Stimulated activated CD4-positive, alpha-beta T cell treated with anti-CD3 and anti-CD28 coated beads, Interleukin-15, amount 100 ng/mL, for 48 hours (primary cell): ENCODE measurements at places on chromosomes 12 and 14.
A peak's percentile ranks its signal among the peaks of the same experiment; 100 is the strongest.

DNA sequence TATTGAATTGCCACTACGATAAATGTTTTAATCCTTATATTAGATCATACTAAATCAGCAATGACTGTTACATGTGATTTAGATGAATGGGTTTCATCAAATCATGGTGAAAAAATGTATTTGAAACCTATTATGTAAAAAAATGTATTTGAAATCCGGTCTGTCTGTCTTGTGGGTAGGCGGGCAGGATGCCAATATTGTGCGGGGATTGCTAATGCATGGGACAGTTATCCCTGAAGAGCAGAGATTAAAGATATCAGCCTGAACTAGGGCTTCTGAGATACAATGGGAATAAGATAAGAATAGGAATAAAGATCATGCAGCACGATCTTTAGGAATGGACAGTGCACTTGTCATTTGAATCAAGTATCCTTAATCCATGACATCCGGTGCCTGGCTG lies 134.0 kb downstream of the PRKCH start:
- DNase-seq, result no peak

DNA sequence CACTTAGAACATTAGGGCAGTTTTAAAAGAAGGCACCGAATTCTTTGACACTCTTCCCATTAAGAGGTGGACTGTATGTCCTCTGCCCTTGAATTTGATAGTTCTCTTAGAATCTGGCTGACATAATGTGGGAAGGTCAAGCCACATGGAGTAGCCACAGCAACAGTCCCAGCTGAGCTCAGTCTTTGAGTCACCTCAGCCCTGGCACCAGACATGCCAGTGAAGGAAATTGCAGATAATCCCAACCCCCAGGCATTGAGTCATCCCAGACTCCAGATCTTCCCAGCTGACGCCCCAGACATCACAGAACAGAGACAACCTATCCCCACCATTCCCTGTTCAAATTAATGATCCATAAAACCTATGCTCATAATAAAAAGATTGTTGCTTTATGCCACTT lies 83.4 kb downstream of the GTF2A1 start:
- no peak for DNase-seq

DNA sequence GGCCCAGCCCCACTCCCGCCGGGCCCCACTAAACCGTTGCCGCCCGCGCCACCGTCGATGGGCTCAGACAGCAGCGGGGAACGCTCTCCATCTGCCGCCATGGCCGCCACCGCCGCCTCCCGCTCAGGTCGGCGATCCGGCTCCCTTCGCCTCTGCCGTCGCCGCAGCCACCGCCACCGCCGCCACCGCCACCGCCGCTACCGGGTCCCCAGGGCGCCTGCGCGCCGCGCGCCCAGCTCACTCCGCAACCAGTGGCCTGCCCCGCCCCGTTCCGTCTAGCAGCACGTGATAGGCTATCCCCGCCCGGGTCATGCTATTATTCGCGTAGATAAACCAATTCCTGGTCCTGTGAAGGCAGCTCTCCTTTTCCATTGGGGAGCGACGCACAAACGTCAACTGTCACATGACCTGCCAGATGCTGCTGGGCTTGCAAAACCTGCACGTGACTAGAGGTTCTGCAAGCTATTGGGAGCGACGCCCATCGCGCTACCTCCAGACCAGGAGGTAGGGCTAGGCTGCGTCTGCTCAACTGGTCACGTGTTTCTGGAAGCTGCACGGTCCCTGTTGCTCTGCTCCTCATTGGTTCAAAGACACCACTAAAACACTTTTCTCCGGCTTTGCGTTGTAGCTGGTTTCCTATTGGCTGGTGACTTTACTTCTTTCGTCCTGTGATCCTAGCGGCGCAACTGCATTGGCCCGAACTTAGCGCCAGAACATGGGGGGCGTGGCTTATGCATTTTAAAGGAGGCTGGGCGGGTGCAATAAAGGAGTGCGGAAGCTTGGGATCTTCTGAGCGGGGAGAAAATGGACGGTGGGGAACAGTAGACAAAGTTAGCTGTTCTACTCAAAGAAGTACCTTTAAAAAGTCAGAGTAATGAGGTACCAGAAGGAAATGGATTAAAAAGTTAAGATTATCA lies at the start of gene PIP4P1:
Gene PIP4P1 (minus strand): TSS at position 210 of the 917 bp plus-strand sequence. CDS start 109 bp downstream, at position 101.
- DNase-seq, result peak; percentile 98

DNA sequence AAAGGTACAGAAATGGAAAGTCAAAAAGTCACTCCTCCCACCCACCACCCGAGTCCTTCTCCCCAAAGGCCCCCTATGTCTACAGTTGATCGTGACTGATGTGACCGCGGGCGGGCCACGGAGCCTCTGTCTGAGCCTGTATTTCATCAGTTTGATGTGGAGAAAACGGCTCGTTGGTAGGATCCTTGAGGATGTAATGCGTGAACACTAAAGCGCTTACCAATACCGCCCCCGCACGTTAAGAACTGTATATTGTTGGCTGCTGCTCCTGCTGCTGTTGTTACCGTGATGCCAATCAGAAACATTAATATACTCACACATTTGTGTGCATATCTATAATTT lies 24.6 kb upstream of the UBC start:
- DNase-seq, result no peak

GRCh38 chr14:44009642-44010041 lies 497.4 kb downstream of the FSCB start:
- no peak for DNase-seq

DNA sequence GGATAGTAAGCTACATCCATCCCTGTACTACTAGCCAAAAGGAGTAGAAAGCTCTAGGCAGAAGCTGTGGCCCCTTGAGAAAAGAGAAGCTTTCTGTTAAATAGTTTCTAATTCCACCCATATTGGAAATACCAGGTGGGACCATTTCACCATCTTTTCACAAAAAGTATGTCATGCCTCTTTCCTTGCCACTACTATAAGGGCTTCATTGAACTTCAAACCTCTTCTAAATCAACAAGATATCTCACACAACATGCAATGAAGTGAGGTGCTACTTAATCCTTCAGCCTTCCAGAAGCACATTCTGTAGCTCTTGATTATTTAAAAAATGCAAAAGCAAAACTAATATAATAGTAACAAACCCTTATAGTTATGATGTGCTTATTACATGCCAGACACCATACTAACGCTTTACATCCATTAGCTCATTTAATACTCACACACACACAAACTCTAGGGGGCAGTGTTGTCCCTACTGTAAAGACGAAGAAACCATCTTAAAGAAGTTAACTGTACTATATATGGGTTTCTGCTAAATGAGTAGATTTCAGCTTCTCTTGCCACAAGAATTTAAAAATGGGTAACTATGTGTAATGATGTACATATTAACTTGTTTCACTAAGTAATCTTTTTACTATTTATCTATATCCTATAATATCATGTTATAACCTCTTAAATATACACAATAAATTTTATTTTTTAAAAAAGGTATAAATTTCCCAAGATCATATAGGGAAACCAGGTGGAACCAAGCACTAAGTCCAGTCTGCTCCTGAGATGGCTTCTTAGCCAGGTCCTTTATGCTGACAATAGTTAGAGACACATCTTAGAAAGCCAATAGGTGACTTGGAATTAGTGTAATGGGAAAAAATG lies 124.4 kb downstream of the RPS29 start:
- peak; percentile 29 for DNase-seq

DNA sequence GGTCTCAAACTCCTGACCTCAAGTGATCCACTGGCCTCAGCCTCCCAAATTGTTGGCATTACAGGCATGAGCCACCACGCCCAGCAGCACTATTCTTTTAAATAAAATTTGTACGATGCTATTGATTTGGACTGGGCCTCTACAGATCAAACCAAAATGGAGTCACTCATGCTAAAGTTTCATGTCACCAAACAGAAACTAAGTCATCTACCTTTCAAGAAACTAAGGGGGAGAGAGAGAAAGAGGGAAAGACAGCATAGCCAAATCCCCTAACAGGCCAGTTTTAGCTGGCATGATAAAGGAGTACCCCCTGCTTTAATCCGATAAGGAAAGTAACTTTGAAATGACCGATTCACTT lies 23.1 kb upstream of the STK38L start:
- no peak for DNase-seq

- DNase-seq, result no peak
Measured at GRCh38 chr14:74973003-74973653, 17.7 kb upstream of the PGF start.

DNA sequence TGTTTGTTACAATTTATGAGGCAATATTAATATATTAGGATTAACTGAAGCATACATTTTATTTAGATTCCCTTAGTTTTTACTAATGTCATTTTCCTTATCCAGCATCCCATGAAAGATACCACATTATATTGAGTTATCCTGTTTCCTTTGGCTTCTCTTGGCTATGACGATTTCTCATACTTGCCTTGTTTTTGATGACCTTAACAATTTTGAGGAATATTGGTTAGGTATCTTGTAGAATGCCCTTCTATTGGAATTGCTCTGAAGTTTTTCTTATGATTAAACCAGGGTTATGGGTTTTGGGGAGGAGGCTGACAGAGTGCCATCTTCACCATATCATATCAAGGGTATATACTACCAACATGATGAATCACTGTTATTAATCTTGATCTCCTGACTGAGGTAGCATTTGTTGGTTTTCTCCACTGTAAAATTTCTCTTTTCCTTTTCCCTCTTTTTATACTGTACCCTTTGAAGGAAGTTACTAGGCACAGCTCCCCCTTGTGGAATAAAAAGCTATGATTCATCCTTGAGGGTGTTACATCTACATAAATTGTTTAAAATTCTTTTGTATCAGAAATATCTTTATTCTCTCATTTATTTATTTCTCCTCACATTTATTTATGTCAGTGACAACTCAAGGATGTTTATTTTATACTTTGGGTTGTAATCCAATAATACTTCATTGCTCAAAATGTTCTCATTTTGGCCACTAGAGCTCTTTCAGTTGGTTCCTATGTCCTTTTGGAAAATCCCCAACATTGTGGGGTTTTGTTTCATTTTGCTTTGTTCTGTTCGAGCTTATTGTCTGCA lies 239.0 kb downstream of the SLC16A7 start:
- no peak for DNase-seq
